ENCODE measurements at places on chromosomes 7 and 10.

DNA sequence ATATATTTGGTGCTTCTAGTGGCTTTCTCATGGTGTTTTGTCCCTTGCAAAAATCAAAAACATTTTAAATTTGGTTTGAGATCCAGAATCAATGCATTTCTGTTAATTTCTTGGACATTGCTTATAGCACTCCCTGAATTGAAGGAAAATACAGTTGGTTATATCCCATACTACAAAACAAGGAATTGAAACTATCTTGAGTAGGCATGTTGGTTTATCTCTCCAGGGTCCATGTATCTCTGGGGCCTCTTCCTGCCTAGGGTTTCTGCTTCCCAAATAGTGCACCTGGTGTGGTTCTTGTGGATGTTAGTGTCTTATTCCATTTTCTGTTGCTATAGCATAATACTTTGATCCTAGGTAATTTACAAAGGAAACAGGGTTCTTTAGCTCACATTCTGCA lies 212.4 kb downstream of the CAMK1D start:
- no peak for DNase-seq

DNA sequence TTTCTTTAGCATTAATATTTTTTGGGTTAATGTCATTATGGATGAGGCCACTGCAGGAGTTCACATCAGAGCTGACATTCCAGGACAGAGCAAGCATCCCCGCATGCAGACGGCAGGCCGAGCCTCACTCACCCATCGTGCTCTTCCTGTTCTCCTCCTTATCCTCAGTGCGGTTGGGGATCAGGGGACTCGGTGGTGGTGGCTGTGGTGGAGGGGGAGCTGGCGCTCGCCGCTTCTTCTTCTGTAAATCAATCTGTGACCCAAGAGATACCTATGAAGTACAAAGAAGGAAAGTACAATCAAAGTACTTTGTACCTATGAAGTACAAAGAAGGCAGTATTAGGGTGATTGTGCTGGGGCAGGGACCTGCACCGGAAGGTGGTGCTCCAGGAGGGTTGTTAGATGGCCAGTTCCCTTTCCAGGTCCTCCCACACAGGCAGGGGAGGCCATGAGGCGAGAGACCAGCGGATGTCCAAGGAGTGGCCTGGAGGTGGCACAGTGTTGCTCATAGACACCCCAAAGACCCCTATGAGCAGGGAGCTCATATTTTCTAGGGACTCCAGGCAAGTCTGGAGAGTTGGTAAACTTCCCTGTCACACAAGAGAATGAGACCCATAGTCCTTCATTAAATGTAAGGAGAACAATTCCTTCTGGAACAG lies 231.4 kb downstream of the COBL start:
- no peak for DNase-seq

DNA sequence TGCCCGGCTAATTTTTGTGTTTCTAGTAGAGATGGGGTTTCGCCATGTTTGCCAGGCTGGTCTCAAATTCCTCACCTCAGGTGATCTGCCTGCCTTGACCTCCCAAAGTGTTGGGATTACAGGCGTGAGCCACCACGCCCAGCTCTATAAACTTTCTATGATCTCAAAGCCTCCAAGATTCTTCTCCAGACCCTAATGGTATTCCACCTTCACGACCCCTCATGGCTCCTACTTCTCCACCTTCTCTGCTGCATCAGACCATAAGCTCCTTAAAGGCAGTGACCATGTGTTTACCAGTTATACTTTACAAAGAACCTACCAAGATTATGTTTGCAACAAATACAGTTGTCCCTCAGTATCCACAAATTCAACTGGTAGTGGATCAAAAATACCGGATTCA lies 10.1 kb upstream of the BAZ1B start:
- DNase-seq, result no peak

DNA sequence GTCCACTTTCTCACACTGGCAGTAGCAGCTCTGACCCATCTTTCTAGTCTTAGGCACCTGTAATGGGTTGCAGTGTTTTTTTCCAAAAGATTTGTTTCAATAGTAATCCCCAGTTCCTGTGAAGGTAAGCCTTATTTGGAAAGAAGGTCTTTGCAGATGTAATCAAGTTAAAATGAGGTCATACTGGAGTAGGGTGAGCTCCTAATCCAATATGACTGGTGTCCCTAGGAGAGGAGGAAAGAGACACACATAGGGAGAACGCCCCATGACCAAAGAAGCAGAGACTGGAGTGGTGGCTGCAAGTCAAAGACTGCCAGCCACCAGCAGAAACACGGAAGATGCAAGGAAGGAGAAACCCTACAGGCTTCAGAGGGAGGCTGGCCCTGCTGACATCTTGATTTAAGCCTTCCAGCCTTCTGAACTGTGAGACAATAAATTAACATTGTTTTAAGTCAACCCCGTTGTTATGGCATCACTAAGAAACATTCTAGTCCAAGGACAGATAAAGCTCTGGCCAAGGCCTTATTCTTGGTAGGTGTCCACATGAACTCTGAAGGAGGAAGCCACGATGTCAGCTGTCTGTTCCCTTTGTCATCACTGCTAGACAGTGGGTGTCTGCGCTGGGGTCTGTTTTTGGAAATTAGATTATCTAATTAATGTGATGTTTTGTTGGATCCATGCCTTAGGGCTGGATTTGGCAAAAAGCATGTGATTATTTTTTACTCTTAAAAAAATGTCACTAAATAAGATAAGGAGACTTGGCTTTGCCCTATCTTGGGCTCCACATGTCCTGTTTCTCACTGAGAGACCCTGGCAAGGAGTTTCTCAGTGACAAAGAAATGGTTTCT lies 214.9 kb downstream of the KCNMA1 start:
- no peak for DNase-seq

DNA sequence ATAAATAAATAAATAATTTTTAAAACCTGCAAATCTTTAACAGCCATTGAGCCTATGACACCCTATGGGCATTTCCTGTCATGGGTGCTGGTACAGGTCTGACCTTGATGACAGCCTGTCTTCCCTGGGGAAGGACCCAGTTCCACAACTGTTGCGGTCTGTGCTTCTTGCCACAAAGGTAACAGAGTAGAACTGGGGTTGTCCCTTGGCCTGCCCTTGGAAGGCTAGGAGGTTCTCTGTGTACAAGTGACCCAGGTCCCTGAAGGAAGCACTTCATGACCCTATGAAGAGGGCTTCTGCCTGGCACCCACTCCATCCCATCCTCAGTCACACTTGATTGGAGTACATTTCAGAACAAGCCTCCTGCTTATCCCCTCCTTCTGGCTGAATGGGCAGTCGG lies 66.9 kb downstream of the OGDH start:
- DNase-seq, result no peak

GRCh38 chr7:155267436-155267835 lies 30.2 kb upstream of the INSIG1 start:
- DNase-seq, result no peak

GRCh38 chr7:144668503-144668902 lies 167.3 kb downstream of the TPK1 start:
- DNase-seq, result no peak

DNA sequence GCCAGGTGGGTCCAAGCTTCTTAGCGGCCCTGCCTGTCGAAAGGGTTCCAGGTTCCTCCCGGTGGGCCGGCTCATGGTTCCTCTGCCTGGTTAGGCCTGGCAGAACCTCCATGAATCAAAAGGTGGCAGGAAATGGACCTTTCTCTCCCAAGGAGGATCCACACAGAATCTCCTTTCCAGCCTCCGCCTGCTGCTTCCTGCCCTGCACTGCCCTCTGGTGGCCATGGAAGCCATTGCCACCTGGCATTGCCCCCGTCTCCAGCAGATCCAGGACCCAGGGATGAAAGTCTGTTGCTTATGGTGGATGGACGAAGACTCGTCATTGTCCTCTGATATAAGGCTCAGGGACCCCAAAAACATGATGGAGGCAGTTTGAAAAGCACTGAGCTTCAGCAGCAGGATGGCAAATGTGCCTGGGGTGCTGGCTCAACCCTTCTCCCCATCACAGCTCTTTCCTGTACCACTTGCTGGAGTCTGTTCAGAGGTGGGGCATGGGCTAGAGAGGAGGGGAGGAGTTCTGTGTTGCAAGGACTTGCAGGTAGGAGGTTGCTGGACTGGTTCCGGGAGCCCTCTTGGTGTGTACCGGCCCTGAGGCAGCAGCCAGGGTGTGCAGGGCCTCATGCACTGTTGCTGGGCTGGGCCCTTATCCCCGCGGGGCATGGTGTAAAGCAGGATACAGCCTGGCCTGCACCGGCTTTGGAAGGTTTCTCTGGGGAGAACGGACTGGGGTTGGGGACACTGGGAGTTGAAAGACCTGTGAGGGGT lies 11.3 kb upstream of the INMT start:
- peak; percentile 64 for DNase-seq

DNA sequence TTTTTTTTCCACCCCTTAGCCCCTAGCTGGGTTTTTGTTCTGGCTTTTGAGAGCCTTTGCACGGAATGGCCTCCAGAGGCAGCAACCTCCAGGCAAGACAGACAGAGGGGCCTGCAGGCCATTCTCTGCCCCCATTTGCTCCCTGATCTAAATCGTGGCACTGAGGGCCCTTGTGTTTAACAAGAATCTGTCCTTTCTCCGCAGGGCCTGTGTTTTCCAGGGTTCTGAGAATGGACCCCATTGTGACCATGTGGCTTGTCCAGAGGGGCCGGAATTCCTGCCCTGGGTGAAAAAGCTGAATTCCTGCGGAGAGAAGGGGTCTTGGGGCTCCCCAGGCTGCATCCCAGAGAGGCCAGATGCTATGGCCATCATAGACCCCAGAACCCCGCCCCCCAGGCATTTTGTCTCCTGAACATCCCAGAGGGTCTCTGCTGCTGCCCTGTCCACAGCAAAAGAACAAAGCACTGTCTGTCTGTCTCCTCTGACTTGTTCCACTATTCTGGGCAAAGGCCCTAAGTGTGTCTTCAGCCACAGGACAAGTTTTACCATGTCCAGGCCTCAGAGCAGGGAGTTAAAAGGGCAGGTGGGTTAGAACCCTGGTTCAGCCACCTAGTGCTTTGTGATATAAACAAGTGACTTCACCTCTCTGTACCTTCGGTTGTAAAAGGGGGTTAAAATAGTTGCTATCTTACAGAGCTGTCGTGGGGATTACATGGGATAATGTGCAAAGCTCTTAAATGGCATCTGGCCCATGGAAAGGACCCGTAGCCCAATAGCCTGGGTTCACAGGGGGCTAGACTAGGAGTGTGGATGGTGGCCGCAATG lies 155.6 kb downstream of the SH3PXD2A start:
- no peak for DNase-seq

GRCh38 chr7:137691566-137691965 lies 155.2 kb downstream of the DGKI start:
- no peak for DNase-seq

- DNase-seq, result no peak
Observed at GRCh38 chr10:75464478-75465449, 33.3 kb downstream of the LRMDA start.

GRCh38 chr10:4383651-4384098 lies 442.3 kb upstream of the AKR1E2 start:
- no peak for DNase-seq

DNA sequence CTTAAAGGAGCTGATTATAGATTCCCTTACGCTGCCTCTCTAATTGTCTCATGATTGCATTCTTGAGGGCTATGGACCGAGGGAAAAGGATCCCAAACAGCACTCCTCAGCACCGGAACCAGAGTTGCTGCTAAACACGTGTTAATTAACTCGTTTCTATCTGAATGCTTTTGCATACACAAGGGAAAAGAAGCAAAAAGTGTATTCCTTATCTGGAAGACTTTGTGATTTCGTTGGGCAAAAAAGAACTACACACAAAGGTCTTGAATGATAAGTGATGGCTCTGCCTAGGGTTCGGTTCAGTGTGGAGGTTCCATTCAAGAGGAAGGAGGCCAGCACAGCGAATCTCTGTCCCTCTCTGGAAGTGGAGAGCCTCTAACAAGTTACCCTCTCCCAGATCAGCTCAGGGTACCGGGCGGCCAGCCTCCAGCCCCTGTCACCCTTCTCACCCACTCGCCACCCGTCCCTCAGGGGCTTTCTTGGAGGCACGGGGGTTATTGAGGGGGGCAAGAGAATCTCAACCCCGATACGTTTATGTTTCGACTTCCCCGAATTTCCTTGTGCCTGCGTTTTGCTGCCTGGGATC lies 515 bp upstream of the SLC4A2 start:
- DNase-seq, result no peak

DNA sequence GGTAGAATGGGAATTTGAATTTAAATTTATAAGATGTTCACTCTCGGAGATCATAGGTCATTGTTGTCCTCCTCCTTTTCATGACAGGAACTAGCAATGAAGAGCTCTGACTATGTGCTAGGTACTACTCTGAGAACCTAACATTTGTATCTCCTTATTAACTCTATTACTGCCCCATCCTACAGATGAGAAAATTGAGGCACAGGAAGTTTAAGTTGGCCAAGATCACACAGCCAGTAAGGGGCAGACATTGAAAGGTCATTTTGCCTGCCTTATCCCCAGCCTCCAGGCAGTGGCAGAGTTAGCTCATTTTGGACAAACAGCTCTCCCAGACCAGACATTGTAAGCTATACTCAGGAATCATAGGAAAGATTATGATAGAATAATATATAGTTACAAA lies 6.0 kb downstream of the SRGN start:
- DNase-seq, result peak; percentile 47

- DNase-seq, result no peak
Observed at GRCh38 chr10:55063811-55064210, 262.8 kb upstream of the PCDH15 start.

- no peak for DNase-seq
Observed at GRCh38 chr10:118868589-118868988, 113.8 kb upstream of the CACUL1 start.

- DNase-seq, result no peak
Observed at GRCh38 chr7:24877790-24878311, 102.1 kb downstream of the OSBPL3 start.

DNA sequence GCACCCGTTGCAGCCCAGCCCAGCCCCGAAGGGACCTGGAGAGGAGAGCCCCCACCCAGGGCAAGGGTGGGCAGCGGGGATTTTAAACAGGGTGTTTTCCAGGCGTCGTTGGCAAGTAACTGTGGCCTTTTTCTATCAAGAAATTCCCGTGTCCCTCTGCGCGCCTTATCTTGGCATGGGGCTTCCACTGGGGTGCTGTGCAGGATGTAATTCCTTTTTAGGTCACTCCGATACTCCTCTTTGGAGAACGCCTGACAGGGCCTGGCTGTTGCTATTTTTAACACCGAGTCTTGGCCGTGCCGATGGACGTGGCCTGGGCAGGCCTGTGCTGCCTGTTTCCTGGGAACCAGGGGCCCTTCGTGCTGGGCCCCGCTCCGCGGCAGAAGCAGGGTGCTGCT lies 93.8 kb downstream of the INPP5A start:
- no peak for DNase-seq

GRCh38 chr10:107616031-107616430 lies 451.5 kb upstream of the SORCS1 start:
- DNase-seq, result no peak

GRCh38 chr10:61486738-61487396 lies 33.7 kb upstream of the TMEM26 start:
- peak; percentile 17 for DNase-seq

DNA sequence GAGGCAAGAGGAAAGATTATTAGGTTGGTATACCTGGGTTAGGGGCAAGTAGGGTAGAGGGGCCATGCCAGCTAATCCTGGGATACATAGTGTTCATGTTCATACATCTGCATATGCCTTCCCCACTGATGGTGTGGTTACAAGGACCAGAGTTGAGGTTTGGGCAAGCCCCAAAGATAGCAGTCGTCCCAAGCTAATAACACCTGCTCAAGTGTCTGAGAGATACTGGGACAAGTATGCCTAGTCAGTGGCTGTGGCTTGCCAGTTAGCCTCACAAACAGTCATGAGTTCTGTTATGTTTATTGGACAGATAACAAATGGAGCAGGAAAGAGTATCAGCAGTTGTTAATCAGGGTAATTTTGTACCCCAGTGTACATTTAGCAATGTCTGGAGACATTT lies 139.6 kb downstream of the ADAM22 start:
- DNase-seq, result no peak

GRCh38 chr7:22066522-22066921 lies 120.8 kb upstream of the CDCA7L start:
- DNase-seq, result no peak
